Frontal cortex (tissue), 4 donors: ENCODE measurements at places on chromosomes 13 and 19. TPM values are rescaled to one million over a fixed set of nuclear protein-coding genes. Genes with fewer than 3 reads are reported as not detected.

The PSG4 gene
- not detected for total RNA-seq

The TNFSF11 gene
- 0.41 TPM for total RNA-seq

The RASAL3 gene
- 0.41 TPM for total RNA-seq

The GARIN5A gene
- total RNA-seq: 2.0 TPM

The OR7D2 gene
- not detected for total RNA-seq

The RNF225 gene
- not detected for total RNA-seq

The AMER2 gene
- total RNA-seq: 143 TPM

DNA sequence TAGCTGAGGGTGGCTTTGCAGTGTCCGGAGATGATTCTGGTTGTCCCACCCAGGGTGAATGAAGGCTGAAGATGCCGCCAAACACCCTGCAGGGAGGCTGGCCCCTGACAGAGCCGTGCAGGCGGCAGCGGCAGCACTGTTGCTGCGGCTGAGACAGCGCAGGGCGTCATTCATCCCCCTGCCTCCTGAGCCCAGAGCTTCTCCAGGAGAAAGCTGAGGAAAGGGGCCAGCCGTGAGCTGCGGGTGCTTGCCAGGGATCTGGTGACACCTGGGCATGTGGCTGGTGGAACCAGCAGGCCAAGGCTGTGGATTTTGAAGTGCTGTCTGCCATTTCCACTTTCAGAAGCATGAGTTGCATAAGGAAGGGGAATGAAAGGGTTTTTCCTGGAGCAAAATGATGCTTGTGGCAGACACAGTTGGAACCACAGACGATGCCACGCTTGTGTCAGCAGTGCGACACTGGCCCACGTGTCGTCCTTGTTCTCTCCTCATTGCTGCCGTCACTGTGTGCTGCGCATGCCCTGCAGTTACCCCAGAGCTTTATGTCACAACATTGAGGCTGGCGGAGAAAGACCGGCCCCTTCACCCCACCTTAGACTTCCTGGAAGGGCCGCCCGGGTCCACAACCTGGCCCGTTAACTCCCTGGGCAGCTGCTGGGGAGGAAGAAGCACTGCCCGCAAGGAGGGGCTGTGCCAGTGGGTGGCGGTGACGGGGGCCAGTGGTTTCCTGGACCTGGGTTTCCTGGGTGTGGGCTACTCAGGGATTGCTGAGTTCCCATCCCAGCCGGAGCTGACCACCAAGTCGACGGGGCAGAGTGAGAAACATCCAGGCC, 22.7 kb downstream of the TFDP1 start:
- no peak for DNase-seq

DNA sequence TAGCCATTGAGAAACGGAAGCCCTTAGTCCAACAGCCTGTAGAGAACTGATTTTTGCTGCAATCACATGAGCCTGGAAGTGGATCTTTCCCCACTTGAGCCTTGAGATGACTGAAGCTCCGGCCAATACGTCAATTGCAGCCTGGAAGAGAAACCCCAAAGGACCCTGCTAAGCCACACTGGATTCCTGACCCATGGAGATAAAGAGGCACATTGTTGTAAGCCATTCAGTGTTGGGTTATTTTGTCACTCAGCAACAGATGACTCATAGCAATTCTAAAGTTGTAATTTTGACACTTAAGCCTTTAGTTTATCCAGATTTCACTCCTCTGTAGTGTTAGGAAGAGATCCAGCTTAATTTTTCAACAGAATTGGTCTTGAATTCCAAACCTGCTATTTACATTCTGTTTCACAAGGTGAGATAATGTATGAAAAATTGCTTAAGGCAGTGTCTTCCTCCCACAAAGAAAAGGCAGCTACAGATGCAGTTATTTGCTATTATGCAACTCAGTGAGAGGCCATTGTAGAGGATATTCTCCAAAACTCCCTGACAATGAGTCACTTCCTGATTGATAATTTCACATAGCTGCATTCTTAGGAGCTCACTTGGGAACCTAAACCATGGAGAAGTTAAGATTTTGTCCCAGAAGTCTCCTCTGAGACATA, 59.4 kb upstream of the TSHZ3 start:
- no peak for DNase-seq

- DNase-seq: no peak
These were observed 185.3 kb downstream of the KCNRG start for GRCh38 chr13:50200569-50200968.

DNA sequence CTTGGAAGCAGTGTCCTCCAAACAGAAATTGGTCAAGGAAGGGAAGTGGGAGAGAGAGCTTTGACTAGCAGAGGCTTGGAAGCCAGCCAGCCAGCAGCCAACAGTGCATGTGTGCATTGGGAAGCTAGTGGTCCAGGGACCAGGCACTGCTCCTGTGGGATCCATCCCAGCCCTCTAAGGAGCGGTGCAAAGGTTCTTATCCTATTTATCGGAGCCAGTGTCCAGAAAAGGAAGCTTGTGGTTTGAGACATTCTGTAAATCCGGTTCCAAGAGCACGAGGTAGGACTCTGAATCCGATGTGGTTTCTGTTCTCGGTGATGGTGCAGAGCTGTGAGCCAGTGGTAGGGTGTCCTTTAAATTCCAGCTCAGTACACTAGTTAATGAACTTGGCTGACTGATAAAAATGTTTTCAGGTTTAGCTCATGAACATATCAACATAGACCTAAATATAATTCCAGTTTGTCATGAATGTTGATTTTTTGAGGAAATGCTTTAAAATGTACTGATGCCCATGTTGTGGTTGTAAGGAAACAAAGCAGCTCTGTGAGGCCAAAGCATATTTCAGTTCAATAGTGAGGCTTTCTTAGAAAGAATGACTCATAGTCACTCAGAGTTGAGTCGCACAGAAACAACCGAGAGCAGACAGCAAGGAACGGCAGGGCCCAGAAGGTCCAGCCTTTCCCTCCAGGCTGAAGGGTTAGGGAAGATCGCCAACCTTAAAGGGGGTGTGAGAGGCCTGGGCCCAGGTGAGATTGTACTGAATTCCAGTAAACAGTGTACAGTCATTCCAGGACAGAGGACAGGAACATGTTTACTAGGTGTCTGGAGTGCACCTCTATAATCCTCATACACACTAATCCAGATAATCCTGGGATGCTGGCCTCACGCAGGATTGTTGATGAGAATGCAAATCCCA, 21.5 kb upstream of the GARRE1 start:
- peak; percentile 67 for DNase-seq

DNA sequence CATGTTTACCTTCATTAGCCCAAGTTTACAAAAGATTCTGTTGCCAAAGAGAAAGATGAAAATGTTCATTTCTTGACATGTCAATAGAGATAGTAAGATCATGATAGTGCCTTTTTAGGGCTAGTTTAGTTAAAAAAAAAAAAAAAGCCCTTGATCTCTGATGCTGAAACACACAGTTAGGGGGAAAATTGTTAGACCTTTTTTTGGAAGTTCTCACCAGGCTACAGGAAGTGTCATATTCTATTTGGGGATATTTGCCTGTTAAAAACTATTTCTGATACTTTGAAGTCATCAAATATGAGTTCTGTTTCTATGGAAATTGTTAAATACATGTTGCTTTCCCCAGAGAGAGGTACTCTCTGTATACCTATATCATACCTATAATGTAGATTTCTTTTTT, 21.6 kb downstream of the SLAIN1 start:
- no peak for DNase-seq

- DNase-seq: peak; percentile 64
These were observed 2.1 kb downstream of the DAPK3 start for GRCh38 chr19:3968556-3969434.

DNA sequence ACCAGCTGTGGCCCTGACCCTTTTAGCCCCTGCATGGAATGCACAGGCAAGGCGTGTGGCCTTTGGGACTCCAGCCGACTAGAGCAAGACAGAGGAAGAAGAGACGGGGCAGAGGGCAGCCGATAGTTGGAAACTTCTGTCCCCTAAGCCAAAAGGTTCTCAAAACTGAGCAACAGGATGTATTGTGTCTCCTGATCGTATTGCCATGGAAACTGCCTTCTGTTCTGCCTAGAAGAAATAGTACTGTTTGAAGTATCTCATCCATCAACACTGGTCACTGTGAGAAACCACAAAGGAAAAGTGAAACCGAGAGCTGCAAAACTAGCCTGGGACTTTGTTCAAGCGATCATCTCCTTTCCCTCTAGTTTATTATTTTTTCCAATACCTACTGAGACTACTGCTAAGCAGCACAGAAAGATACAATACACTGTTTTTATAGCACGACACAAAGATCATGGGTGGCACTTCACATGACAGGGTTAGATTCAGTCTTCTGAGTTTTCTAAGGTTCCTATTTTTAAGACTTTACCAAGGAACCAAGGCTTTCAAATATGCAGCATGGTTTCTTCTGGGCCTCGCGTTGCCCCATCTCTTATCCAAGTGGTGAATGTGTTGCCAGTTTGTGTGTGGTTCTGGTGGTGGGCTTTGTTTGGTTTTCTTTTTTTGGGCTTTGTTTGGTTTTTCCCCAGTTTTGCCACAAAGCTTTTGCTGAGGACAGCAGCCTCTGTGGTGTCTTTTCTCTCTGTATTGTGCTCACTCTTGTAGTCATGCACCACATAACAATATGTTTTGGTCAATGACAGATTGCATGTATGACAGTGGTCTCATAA, 49.3 kb upstream of the GPR183 start:
- peak; percentile 24 for DNase-seq

- no peak for DNase-seq
These were observed 722 bp upstream of the ICAM1 start for GRCh38 chr19:10270180-10270615.

GRCh38 chr19:19115954-19116353, 22.3 kb downstream of the TMEM161A start:
- DNase-seq: no peak

DNA sequence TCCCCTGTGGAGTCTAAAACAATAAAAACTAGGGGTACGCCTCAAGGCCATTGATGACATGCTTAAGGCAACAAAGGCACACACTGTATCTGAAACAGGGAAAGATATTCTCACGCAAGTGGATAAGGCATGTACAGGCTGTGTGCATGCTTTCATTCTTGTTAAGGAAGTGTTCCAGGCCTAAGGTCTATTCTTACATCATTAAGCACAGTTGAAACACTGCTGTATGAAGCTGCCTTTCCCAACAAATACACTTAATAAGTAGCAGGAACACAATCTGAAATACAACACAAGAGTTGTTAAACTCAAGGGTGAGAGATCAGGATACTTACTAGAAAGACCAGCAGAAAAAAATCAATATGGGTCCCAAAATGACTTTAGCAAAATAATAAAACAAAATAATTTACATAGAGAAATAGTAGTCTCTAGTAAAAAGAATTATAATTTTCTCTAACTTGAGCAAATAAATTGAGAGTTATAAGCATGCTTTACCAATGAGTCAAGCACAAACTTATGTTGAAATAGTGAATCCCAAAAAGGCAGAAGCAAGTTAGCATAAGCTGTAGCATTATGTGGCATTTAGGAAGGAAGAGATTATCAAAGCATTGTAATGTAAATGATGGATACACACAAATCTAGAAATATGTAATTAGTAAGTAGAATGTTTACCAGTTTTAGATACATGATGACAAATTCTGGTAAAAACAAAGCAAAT, 796.9 kb downstream of the SLITRK1 start:
- no peak for DNase-seq

GRCh38 chr13:98253526-98253925, 76.5 kb upstream of the RNF113B start:
- DNase-seq: no peak
